Stimulated activated CD8-positive, alpha-beta memory T cell treated with anti-CD3 and anti-CD28 coated beads, Interleukin-2, amount 100 ng/mL, for 1 hour (primary cell): ENCODE measurements at places on chromosomes 6 and 20.

DNA sequence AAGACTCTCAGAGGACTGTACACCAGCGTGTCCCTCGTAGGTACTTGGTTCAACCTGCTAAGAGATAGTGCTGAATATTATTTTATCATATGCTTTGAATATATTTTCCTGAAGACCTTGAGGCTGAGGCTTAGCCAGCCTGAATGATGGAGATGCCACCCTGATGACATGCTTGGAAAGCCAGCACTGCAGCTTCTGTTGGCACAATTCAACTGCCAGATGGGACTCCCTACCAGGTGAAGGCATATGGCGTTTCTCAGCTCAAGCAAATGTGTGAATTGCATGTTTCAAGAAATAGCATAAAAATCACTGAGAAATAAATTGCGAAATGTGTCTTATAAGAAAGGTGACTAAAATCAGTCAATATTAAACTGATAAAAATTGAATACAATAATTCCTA, 228.1 kb upstream of the CST7 start:
- no peak for DNase-seq

- DNase-seq: no peak
Observed at GRCh38 chr6:53390010-53390409, 41.3 kb upstream of the ELOVL5 start.

- DNase-seq: no peak
Observed at GRCh38 chr6:169265486-169266131, 12.0 kb upstream of the THBS2 start.

DNA sequence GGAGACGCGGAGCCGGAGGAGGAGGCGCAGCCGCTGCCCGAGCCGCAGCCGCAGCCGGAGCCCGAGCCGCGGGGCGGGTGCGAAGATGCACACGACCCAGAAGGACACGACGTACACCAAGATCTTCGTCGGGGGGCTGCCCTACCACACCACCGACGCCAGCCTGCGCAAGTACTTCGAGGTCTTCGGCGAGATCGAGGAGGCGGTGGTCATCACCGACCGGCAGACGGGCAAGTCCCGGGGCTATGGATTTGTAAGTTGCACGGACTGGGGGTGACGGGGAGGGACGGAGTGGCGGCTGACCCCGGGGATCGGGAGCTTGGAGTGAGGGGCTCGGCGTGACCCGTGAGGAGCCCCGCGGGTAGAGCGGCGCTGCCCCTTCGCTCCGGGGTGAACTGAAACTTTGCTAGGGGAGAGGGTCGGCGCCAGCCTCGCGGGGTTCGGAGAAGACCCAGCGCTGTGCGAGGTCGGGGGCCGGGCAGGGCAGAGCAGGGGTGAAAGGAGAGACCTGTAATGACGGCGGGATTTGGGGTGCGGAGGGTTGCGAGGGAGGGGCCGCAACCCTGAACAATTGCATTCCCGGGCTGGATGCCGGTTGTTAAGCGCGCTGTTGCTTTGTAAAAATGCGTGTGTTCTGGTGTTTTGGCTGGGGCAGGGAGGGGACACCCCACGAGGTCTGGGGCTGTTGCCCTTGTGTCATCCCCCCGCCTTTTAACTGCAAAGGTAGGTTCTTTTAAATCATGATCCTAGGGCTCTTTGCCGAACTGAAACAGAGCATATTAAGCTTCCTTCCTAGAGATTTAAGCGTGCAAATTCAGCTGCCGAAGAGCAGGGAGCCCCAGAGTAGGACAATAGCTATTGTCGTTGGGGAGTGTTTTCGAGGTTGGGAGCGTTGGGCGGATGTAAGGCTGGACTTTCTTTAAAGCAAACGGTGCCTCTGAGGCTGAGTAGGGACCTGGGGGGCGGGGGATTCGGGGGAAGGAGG, 628 bp downstream of the RBM24 start:
- DNase-seq: no peak

GRCh38 chr20:50378170-50379000, 131.8 kb upstream of the PTPN1 start:
- DNase-seq: no peak

- no peak for DNase-seq
Observed at GRCh38 chr6:129105793-129106192, 222.9 kb downstream of the LAMA2 start.

DNA sequence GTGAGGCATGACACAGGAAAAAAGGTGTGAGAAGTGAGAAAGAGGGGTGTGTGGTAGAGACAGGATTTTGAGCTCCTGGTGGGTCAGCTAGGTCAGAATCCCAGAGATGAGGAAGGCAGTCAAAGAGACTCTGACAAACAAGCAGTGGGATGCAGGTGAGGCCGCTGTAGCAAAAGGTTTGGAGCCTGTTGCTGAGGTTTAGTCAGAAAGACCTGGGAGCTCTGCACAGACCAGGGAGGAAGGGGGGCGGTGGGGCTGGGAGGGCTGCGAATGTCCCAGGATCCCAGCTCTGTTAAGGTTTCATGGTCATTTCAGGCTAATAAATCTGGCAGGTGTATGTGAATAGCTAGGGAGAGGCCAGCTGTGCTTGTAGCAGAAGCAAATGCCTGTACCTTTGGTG, 373.9 kb upstream of the SYNCRIP start:
- DNase-seq: no peak

DNA sequence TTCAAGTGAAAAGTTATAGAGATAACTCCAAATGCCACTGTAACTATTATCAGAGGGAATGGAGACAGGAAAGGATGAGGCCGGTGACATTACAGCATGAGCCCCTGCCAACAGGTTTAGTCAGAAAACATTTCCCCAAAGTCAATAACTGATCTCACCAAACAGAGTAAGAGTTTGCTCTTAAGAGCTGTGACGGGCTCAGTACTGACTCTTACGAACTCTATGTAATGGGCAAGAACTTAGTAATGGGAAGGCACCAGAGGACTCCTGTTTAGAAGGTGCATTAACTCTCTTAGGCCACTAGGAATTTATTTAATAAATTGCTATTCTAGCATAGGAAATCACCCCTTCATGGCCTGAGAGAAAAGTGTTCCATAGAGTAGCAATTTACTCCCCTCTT, 76.8 kb downstream of the SAMD5 start:
- no peak for DNase-seq

DNA sequence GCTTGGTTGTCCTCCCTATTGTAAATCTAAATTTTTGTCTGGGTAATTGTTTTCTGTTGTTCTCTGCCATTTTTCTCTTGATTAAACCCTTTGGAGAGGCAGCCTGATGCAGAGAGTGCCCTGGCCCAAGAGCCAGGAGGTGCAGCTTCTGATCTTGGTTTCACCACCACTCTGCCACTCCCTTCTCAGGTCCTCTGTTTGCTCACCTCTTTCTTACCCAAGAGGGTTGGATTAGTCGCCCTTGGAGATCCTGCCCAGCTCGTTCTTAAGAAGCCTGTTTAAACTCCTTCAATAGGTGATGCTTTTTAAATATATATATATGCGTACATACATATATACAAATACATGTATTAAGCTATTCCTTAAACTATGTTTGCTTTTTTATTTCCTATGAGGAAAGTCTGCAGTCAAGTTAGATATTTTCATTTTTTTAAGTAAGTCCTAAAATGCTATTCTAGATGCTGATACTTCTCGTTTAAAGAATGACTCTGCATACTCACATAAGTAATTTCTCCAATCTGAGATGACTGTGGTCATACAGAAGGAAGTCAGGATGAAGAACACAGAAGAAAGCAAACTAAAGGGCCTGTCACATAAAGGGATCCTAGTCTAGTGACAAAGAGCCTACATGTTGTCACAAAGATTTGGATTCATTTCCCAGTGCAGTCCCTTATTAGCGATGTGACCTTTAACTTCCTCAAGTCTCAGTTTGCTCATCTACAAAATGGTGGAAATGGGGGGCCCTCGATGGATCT, 19.9 kb downstream of the TPD52L1 start:
- DNase-seq: no peak

DNA sequence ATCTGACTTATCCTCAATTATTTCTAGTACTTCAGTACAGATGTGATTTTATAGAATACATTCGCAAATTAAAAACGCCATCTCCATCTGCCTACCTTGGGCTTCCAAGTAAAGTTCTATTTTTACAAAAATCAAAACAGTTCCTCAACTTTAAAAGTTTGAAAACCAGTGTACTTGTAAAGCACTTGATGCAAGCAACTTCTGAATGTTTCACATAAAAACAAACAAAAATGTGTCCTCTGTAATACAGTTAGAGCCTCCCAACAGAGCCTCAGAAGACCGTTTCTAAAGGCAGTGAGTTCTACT, 384 bp upstream of the MANEA start:
- no peak for DNase-seq

DNA sequence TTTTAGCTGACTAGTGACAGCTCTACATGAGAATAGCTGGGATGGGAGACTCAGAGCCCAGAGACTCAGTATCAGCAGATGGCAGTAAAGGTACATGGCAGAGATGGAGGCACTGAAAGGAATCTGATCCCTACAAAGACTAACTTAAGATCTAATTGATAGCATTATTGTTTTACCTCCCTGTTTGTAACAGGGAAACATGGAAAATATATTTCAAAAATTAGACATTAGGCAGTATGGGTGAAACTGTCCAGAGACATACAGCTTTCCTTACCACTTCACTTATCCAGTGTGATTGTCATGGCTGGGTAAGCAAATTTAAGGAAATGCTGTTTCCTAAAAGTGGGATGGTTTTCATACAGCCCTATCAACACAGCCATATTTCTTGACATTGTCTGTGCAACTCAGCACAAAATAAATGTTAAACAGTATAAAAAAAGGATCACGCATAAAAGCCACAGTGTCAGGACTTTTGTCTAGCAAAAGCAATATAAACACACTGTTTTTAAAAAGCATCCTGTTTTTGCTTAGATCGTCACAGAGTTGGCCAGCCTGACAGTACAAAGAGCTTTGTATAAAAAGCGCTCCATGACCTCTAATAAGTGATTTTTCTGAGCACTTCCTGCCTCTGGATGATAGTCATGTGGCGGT, 376.9 kb downstream of the PHF3 start:
- no peak for DNase-seq

DNA sequence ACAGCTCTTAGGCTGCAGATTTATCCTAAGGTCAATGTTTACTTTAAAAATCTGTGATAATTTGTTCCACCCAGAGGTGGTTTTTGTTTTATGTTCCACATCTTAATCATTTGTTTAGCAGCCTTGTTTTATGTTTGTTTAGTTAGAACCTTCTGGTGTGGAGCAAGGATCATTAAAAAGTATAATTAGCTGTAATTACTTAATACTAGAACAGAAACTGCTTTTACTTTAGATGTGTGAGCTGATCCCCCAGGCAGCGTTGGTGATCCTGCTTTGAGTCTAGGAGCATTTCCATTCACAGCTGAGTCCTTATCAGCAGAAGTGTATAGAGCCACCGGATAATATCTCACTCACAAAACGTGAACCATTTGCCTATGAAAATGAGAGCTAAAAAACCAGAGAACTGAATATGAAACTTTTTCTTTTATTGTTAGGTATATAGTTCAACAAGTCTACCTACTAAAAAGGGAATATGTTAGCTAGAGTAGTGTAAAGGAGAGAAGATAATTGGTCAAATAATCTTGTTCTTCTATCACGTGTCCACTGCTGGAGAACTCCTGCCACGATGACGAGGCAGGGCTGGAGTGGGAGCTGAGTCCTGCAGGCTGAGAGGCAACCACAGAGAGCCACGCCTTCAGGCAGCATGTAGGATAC, 78.5 kb downstream of the TRMT11 start:
- no peak for DNase-seq

- DNase-seq: no peak
Observed at GRCh38 chr6:138007014-138007472, 100.2 kb downstream of the PERP start.

DNA sequence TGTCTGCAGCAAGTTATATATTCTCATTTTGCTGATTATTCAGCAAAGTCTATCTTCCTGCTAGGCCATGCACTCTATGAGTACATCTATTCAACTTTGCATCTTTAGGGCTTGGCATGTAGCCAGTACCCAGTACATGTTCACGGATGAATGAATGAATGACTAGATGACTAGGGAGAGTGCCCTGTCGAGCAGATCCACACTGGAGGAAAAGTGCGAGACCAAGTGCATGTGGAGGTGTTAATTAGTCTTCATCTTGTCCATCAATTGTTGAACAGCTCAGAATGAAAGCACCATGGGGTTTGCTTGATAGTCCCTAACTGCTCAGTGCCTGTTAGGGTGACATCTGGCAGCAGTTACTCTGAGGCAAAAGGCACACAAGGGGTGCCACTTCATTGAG, 30.4 kb downstream of the TM9SF4 start:
- no peak for DNase-seq

DNA sequence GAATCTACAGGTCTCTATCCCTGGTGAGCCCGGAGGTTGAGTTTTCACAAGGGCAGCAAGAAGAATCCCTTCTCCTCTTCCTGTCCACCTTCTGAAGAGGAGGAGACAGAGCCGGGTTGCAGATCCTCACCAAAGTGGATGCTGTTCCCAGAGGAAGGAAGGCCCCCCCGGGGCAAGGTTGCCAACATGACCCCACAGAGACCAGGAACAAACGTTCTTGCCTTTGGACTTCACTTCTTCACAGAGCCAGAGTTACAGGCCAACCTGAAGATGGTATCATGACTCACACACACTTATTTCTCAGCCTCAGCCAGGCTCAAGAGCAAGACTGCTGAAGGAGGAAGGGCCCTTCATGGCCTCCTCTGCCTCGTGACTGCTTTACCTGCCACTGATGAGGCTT, 384.3 kb downstream of the CD83 start:
- no peak for DNase-seq

- no peak for DNase-seq
Observed at GRCh38 chr6:167801263-167801662, 25.4 kb upstream of the AFDN start.

DNA sequence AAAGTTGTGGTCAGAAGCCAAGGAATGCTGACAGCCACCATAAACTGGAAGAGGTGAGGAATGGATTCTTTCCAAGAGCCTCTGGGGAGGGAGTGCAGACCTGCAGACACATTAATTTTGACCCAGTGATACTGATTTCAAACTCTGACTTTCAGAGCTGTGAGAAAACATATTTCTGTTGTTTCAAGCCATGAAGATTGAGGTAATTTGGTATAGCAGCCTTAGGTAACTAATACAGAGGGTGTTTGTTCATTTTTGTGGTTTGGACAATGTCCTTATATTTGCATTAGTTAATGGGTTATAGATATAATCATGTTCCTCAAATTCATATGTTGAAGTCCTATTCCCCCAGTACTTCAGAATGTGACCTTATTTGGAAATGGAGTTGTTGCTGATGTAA, 85.4 kb upstream of the GTSF1L start:
- no peak for DNase-seq

- DNase-seq: no peak
Observed at GRCh38 chr6:30006170-30007131, 54.6 kb upstream of the POLR1H start.

- DNase-seq: no peak
Observed at GRCh38 chr6:122569230-122569771, 40.9 kb upstream of the PKIB start.

- DNase-seq: no peak
Observed at GRCh38 chr6:162638931-162639574, 88.5 kb downstream of the PRKN start.
